ENCODE measurements at places on chromosomes 3 and 15.
A peak's percentile ranks its signal among the peaks of the same experiment; 100 is the strongest.

DNA sequence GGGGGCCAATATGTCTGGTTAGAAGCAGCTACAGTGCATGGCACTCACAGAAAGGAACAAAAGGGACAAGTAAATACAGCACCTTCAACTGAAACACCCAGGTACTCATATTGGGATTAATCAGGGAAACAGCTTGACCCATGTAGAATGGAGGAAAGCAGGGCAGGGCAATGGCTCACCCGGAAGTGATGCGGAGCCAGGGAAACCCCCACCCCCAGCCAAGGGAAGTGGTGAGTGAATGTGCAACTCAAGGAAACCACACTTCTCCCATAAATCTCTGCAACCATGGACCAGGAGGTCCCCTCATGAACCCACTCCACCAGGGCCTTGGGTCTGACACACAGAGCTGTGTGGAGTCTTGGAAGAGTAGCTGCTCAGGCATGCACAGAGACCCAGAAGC, 117.1 kb downstream of the MTHFS start:
- peak; percentile 5 for DNase-seq

- no peak for DNase-seq
Measured at GRCh38 chr3:24490151-24490550, 4.5 kb downstream of the THRB start.

DNA sequence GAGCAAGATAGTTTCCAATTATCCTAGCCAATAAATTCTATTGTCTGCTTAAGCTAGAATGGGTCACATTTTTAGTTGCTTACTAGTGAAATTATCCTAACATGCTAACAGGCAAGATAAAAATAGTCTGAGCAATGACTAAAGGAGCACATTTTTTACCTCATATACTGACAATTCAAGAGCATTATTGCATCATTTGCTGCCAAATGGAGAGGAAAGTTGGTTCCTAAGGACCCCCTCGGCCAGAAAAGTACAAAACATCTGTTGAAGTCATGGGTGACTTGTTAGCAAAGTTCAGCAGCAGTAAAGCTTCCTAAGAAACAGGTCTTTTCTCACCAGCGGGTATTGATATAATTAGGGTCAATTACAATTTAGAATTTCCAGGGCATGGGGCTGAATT, 1001.0 kb downstream of the FHIT start:
- no peak for DNase-seq

GRCh38 chr15:60734851-60735250, 255.9 kb upstream of the ICE2 start:
- DNase-seq, result no peak

GRCh38 chr3:133127381-133127780, 89.2 kb downstream of the TMEM108 start:
- no peak for DNase-seq

- peak; percentile 26 for DNase-seq
Measured at GRCh38 chr3:101646726-101647125, 30.2 kb downstream of the ZBTB11 start.

- DNase-seq, result no peak
Measured at GRCh38 chr3:155194973-155195957, 98.2 kb downstream of the STRIT1 start.

DNA sequence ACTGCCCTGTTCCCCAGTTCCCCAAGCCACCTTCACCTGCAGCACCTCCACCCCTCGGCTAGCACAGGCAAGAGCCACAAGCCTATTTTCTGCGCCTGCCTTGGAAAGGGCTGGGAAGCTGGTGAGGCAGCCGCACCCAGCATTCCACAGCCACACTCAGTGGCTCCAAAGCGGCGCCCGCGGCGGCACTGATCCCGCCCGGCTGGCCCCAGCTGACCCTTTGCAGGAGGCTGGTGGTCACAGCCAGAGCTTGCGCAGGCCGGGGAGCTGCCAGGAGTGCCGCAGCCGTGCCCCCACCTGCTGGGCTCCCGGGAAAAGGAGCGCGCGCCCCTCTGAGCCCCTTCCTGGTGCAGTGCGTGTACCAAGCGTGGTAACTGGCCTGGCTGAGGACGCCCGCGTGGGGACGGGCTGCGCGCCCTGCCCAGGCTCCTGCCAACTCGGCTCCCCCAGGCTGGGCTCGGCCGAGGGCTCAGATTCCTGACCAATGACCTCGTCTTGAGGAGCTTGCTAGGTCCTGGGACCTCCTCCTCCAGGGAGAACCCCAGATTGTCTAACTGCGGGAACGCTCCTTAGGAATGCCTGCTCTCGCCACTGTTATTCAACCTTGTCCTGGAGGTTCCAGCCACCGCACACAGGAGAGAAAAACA, 13.3 kb downstream of the GRAMD2A start:
- DNase-seq, result no peak

DNA sequence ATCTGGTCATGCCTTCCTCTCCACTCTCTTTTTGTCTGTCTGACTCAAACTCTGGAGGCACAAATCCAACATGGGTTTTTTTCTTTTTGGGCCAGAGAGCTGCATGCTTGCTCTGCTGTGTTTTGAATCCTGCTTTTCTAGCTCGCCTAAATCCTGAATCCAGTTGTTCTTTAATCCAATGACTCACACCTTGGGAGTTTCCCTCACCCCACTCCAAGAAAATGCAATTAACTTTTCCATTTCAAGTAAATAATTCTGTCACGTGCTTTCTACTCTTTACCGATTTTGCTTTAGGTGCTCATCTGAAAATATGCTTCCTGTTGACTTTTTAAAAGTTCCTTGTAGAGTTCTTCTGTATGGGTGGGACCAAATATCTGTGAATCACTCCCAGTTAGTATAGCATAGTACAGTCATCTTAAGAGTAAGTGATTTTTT, 47.6 kb downstream of the SLMAP start:
- no peak for DNase-seq

DNA sequence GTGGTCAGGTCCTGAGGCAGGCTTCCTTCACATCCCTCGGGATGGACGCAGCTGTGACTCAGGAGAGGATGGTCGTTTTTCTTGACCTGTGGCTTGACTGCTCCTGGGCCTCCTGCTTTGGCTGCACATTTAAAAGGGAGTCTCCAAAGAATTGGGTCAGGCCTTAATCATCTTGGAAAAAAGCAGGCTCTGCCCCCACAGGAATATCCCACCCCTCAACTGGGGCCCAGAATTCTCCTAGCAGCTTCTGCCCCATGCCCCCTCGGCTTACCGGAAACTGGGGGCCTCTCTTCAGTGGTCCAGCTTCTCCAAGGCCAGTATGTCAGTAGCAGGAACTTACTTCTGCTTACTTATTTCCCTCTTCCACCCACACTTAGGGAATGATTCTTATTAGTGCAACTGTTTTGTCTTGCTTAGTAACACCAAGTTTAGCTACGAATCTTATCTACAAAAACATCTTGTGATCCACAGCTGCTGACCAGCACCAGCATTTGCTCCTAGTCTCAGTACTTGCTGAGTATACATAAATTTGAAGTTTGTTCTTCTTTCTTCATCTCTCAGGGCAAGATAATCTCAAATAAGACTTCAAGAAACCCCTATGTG, 35.7 kb downstream of the ATG7 start:
- DNase-seq, result no peak

DNA sequence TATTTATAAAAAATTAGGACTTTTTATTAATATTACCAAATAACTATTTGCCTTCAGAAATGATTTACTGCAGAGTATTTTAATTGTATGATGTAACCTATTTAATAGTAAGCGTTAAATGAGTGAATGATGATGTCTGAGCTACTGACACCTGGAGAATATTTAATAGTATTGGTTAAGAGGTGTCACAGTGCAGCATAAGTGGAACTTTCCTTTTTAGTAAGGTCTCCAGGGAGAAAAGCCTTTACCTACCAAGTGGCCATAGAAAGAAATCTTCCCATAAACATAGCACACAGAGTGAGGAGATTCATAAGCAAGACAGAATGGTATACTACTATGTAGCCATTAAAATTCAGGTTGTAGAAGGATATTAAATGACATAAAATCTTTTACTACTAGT, 441.7 kb downstream of the TBL1XR1 start:
- DNase-seq, result no peak

GRCh38 chr15:88913017-88913849, at the start of gene MFGE8:
Gene MFGE8 (minus strand): TSS chr15:88913379. CDS start chr15:88913319, 60 bp downstream.
- DNase-seq, result peak; percentile 53

DNA sequence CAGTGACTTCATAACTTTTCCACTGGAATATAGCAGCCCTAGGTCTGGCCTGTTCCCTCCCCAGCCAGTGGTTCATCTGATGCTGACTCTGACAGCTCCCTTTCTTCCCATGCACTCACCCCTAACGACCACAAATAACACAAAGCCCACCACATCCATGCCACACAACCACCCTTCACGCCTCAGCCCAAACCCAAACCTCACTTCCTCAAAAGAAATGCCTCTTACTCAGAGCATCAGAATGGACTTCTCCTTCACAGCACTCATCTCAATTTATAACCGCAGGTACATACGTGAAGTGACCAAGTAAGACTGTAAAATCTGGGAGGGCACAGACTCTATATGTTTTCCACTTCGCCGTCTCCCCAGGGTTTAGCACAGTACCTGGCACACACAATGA, 1.1 kb downstream of the RBSN start:
- peak; percentile 77 for DNase-seq

GRCh38 chr3:157533298-157534070, 30.3 kb upstream of the VEPH1 start:
- no peak for DNase-seq

GRCh38 chr15:100095541-100096247, 246.1 kb downstream of the ADAMTS17 start:
- DNase-seq, result no peak

DNA sequence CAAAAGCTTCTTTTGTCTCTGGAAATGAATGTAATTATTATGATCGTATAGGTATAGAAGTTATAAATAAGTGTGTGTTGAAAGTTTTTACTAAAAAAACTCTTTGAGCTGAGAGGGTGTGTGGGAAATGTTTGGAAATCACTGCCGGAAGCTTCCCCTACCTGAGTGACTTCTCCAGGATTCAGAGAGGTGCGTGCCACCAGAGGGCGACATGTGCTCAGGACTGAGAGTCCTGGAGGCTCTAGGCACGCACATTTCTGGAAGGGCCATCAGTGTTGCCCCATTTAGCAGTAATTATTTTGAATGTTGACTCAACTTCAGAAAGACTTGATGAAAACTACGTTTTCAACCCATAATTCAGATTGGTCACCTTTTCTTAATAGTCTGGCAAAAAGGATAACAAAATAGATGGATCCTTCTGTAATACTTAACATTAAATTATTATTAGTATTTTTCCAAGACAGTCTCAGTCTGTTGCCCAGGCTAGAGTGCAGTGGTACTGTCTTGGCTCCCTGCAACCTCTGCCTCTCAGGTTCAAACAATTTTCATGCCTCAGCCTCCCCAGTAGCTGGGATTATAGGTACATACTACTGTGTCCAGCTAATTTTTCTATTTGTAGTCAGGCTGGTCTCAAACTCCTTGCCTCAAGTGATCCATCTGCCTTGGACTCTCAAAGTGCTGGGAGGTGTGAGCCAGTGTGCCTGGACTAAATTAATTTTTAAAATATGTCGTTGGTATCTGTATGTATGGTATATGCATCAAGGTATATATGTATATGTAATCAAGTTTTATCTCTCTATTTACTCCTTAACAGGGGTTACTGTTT, 34.5 kb downstream of the GPR171 start:
- peak; percentile 66 for DNase-seq

GRCh38 chr15:62482785-62483429, 317.8 kb upstream of the C2CD4B start:
- no peak for DNase-seq

- DNase-seq, result no peak
Measured at GRCh38 chr3:196177967-196178366, 33.2 kb downstream of the ZDHHC19 start.

DNA sequence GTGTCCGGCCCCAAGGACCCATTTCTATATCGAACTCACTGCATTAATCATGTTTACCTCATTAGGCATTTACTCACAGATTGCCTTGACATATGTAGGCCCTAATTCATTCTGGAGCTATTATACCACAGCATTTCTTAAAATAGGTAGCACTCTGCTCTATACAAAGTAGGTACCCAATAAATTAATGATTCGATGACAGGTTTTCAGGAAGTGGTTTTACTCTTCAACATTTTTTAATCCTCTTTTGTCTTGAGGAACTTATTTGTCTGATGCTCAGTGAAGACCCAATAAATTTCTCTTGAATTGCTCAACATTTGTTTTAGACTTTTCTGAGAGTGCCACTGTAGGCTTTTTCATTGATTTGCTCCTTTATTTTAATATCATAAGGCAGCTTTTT, 12.1 kb downstream of the TGFBR2 start:
- DNase-seq, result no peak

- DNase-seq, result no peak
Measured at GRCh38 chr3:175003590-175003989, 144.5 kb downstream of the NAALADL2 start.

DNA sequence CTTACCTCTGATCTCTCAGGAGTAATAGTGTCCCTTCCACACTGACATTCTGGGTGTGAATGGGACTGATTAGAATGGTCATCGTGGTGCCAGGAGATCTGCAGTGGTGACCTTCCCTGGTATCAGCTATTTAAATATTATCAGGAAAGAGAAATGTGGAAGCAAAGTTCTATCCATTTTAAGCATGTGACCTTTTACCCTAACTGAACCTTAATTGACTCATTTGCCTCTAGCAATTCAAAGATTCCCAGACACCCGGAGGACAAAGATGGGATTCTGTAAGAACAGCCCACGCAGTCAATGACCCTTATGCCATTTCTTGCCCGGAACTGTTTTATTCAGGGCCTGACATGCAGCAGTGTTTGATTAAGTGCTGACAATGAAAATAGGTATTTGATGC, 10.3 kb downstream of the LIPC start:
- DNase-seq, result no peak

DNA sequence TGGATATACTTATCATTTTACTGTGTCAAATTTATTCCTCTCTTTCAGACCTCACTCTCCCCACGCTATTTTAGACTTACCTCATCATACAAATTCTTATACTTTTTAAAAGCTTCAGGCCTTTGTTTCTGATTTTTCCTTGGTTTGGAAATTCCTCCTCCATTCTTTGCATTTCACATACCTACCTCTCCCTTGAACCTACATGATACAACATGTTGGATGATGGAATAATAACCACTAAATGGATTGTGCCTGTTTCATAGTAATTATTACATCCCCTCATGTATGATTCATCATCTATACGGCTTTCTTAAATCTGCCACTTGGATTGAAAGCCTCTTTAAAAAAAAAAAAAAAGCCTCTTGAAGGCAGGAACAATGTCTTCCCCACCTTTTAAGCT, 24.6 kb downstream of the TRIP4 start:
- DNase-seq, result no peak

DNA sequence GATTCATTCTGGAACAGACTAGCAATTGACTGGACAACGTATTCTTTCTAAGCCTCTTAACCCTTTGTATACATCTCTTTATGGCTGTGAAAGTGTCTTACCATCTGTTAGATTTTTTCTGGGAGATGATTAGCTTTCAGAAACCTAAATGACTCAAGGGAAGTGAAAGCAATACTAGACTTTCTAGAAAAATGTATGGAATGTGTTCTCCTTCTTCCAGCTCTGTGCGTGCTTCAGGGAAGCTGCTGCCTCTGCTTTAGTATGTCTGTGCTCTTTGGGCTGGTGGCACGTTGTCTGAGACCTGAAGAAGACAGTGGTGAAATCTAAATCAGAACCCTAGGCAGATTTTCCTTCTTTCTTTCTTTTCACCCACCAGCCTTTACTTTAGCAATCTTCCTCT, 89.5 kb downstream of the ITPR1 start:
- DNase-seq, result no peak

- no peak for DNase-seq
Measured at GRCh38 chr3:133227813-133228212, 172.0 kb upstream of the BFSP2 start.

- no peak for DNase-seq
Measured at GRCh38 chr15:40285151-40285550, 2.3 kb upstream of the ANKRD63 start.
